ENCODE measurements at places on chromosomes 3 and 15.
A peak's percentile ranks its signal among the peaks of the same experiment; 100 is the strongest.

DNA sequence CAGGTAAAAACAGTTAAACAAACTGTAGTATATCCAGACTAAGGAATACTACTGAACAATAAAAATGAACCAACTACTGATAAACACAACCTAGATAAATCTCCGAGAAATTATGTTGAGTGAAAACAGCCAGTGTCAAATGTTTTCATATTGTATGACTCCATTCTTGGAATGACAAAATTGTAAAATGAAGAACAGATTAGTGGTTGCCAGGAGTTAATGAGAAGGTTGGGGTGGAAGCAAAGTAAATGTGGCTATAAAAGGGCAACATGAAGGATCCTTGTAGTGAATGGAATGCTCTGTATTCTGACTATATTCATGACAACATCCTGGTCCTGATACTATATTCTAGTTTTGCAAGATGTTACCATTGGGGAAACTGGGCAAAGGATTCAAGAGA, 27.5 kb upstream of the ACKR4 start:
- no peak for DNase-seq

- DNase-seq = peak; percentile 30
Measured at GRCh38 chr3:138347960-138348753, at the start of gene MRAS. Gene MRAS, plus strand, starts transcription at chr3:138348579. Its CDS starts 24,305 bp downstream, at chr3:138372884.

DNA sequence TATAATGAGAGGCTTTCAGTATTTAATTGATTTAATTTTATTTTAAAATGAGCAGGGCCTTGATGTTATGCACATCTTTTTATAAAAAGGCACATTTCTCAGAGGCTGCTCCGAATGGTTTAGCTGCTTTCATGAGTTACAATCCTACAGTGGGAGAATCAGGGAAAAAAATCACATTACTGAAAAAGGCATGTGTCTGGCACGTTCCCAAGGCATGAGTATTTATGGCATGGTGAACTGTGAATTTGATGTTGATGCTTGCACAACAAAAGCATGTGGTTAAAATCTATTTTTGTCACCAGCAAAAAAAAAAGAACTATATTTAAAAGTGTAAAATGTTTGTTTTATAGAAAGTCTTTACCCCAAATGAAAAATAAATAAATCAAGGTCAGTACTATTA, 485.2 kb upstream of the ROBO2 start:
- no peak for DNase-seq

GRCh38 chr15:98775498-98776230, 127.3 kb downstream of the IGF1R start:
- no peak for DNase-seq

- no peak for DNase-seq
Measured at GRCh38 chr15:23422946-23423708, 23.9 kb downstream of the GOLGA6L2 start.

DNA sequence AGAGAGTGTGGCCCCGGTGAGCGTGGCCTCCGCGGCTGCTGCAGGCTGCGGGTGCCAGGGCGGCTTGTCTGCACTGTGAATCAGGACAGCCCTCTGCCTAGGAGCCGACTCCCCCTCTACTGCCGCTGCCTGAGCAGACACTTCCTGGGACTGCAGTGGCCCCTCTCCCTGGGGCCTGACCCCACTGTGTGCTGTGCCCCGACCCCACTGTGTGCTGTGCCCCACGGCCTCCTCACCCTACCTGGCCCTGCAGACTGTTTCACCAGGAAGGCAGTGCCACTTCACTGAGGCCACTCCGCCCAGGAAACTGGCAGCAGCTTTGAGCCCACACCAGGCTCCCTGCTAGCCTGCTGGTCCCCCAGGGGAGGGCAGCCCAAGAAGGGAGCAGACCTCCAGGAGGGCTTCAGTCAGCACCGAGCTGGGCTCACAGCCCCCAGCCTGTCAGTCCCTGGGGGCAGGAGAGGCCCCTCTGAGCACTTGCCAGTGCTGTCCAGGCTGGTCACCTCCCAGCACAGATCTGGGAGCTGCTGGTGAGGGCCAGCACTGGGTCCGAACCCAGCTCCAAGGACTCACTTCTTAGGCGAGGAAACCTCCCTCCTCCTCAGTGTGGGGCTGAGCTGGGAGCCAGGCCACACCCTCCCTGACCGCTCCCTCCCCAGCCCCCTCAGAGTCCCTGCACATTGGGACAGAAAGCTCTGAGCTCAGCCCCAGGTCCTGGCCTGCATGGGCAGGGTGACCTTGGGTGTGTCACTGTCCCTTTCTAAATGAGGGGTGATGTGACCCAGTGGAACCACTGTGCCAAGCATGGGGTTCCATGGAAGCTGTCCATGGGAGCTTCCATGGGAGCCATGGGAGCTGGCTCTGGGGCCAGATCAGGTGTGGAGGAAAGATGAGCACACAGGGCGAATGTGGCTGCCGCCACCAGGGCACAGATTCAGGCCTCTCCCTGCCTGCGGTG, 56.8 kb downstream of the DNAJB8 start:
- no peak for DNase-seq

DNA sequence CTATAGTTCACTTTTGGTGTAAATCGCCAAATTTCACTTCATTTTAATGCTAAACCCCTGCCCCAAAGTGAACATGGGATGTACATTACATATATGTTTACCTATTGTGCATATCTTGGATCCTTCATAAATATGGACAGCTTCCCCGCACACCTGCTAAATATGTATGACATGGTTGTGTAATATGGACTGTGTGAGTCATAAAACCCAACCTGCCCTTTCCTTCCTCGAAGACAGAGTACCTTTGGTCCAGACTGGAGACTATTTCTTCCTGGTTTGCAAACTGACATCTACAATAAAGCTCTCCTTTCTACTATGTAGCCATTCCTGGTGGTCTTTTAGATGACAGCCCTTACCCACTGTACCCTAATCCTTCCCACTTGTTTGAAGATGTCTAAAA, 12.4 kb downstream of the ACTC1 start:
- DNase-seq = no peak

DNA sequence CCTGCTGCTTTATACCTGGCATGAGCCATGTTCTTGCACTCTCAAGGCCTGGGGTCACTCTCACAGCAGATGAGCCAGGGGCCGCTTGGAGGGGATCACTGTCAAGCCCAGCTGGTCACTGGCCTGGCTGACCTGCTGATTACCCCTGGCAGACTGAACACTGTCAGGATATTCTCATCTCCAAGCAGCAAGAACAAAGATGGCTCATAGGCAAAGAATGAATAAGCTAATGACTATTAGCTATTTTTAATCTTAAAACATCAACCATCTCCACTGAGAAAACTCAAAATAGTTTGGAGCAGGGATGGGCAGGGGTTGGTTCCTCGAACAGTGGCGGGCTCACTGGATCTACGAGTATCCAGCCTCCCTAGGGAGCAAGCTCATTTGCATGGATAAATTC, 64.4 kb upstream of the ACAN start:
- DNase-seq = no peak

DNA sequence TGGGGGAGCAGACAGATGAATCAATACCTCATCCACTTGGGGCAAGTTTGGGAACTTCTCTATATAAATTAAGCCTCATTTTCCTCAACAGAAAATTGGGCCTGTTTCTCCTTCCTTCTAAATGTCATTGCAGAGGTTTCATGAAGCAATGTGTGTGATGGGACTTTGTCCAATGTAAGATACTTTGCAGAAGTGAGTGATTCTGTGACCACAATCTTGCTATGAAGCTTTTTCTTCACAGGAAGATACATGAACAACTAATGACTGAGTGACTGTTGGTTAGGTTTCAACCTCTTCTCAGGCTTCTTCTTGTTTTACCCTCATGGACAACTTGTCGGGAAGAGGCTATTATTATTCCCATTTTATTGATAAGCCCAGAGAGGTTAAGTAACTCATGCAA, 11.0 kb downstream of the TMEM45A start:
- no peak for DNase-seq

DNA sequence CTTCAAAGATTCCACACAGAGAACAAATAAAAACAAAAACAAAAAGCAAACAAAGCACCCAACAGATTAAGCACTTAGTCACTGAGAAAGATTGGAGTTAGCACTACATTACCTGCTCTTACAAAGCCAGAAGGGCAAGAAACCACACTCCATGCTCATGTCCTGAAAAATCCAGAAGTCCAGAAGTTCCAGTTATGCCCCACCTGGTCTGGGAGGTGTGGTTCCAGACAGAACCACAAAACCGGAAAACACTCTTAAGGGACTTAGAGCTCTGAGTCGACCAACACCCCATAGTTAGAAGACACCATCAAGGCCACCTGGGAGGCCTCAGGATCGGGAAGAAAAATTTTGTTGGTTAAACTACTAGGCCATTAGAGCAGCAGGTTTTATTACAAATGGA, 88.9 kb downstream of the TNIK start:
- no peak for DNase-seq

- DNase-seq = no peak
Measured at GRCh38 chr15:66722757-66723540, 20.9 kb downstream of the SMAD6 start.

DNA sequence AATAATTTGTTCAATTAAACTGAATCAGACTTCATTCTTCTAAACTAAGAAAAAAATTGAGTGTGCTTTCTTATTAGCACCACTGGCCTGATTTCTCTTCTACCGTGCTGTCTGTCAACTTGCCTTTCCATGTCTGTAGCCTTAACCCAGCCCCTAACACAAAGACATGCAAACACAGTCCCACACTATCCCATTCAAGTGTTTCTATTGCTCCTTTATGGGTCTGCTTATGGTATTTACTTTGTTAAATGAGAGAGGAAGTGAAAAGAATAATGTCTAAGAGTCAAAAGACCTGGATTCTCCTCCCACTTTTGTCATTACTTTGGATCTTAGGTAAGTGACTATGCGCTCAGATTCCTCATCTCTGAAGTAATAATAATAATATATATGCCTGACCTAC, 55.3 kb downstream of the GTF2E1 start:
- DNase-seq = no peak

DNA sequence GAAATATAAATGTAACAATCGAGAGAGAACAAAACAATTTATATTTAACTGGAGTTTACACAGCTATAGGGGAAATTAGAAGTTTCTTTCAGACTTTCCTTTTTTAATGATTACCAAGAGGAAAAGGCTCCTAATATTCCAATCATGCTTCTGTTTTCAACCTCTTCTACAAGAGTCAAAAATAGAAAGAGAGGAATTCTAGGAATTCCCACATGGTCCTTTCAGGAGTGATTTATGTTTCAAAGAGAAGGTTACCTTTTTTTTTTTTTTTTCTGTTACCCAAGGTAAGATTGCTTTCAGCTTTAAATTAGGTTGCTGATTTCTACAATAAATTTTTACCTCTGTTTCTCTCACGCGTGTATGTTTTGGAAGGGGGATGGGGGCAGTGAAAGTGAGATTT, 355.3 kb upstream of the DCBLD2 start:
- no peak for DNase-seq

DNA sequence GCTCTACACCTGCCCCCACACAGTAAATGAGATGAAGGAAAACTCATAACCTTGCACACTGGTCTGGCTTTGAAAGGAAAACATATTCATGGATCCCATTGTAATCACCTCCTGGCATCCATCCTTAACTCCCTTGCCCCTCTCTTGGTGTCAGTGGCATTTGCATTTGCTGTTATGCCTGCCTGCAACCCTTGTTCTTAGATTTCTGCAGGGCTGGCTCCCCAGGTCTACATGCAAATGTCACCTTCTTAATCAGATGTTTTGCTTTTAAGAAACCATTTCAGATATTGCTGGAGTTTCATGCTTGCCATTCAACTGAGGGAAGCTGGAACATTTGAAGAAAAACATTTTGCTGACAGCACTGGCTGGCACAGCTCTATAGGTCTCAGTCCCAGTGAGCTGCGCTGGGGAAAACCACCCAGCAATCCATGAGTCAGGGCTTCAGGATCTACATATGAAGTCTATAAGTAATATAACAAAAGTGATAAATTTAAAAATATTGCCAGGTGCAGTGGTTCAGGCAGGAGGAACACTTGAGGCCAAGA, 19.1 kb downstream of the LRRC2 start:
- no peak for DNase-seq

DNA sequence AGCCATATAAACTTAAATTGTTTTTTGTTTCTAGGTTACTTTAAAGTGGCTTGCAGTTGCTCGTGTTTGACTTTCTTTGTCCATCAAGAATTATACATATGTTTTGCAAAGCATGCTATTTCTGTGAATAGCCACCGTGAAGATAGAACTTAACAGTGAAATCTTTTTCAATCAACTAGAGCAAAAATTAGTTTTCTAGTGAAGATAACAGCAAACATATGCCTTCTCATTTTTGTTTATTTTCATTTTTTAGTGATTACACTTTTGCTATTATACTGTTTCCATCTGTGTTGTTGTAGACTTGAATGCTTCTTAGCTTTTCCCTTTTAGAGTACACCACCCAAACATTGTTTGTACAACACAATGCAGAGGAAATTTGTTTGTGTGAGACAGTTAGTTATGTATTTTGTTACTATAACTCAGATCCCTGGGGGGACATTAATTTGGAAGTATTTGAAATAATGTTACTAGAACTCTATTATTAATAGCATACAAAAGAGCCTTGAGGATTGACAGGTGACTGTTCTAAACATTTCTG, 62.8 kb downstream of the CRYBG3 start:
- no peak for DNase-seq

DNA sequence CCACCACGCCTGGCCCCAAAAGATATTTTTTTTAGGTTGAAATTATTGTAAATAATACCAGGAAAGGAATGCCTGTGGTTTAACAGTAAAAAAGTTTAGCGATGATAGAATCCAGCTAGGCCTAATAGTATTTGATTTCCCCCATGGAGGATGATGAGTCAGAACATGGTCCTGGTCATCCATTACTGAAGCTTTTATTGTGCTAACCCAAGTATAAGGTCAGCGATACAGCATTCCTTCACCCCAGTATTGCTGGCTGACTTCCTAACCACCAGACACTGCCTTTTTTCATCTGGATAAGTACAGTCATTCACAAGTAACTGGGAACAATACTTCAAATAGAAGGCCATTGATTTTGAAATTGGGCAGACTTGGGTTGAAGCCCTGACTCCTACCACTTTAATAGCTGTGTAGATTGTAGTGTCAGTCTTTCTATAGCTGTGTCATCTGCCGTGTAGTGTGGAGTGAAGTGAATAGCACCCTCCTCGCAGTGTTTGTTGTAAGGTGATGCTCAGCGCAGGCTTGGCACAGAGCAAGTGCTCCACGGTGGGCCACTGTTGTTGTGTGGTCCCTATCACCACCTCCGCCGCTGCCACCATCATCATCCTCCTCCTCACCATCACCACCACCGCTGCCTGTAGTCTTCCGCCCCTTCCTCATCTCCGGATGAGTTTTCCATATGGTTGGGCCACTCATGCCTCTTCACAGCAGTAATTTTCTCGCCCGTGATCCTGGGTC, 436.0 kb upstream of the TPM1 start:
- DNase-seq = no peak

- peak; percentile 34 for DNase-seq
Measured at GRCh38 chr3:42535981-42536784, 33.7 kb downstream of the VIPR1 start.

DNA sequence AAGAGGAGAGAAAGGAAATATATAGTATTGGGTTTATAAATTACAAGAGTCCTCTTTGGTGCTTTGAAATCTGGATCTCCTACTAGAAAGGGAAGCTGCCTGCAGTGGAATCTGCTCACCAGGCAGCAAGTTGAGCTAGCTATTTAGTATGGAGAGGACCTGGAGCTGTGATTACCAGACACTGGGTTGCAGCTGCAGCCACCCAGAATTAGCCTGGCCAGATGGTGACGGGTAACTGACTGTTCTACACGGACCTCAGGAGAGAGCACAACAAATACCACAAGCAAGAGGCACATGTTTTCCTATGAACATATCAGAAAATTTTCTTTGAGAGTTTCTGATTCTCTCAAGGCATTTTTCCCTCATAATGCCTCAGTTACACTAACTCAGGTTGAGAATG, 46.5 kb downstream of the SYNPR start:
- no peak for DNase-seq

All from B cell (primary cell).